ENCODE measurements at places on chromosomes 2 and 18.
A peak's percentile ranks its signal among the peaks of the same experiment; 100 is the strongest.

- DNase-seq: peak; percentile 6
Observed at GRCh38 chr2:227106845-227107759, 56.9 kb downstream of the COL4A4 start.

- no peak for DNase-seq
Observed at GRCh38 chr2:196610796-196611195, 28.7 kb upstream of the CCDC150 start.

- no peak for DNase-seq
Observed at GRCh38 chr2:32641180-32641579, 13.3 kb downstream of the TTC27 start.

GRCh38 chr2:181891258-181891965 is at the start of gene ITPRID2:
ITPRID2 (plus strand) TSS chr2:181891730; CDS start chr2:181892067, 337 bp downstream.
- DNase-seq: peak; percentile 77

GRCh38 chr18:51523671-51524070 is 326.2 kb upstream of the MEX3C start:
- DNase-seq: no peak

Measured in nucleus accumbens (tissue), 56 donors.